NCI-H2107 (cell line): ENCODE measurements at places on chromosomes 6 and 20.

DNA sequence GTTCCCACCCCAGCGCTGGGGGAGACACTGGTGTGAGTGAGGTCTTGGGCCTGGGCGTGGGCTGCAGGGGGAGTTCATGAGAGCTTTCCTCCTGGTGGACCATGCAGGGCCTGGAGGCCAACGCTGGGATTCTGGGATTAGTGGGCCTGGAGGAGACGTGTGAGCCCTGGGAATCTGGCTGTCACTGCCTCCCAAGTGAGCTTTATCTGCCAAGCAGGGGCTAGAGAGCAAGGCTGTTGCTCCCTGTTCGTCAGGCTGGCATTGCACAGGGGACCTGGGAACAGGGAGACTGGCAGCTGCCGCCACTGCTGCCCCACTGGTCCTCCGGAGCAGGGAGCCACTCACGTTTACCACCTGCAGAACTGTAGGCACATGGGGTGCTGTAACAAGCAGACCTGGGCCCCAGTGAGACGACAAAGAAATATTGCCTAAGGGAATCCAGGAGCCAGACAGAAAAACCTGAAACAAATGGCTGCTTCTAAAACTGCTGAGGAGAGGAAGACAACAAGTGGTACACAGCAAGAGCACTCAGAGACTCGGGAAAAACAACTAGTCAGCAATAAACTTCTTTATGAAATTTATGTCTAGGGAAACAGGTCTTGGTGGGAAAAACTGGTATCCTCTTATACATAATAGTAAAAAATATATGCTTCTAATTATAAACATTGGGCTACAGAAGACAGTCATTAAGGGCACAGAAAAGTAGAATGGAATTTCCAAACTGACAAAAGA lies 45.2 kb downstream of the PPP1R3G start:
- no peak for DNase-seq

GRCh38 chr6:130980310-130981032 lies 82.6 kb downstream of the EPB41L2 start:
- DNase-seq: no peak

DNA sequence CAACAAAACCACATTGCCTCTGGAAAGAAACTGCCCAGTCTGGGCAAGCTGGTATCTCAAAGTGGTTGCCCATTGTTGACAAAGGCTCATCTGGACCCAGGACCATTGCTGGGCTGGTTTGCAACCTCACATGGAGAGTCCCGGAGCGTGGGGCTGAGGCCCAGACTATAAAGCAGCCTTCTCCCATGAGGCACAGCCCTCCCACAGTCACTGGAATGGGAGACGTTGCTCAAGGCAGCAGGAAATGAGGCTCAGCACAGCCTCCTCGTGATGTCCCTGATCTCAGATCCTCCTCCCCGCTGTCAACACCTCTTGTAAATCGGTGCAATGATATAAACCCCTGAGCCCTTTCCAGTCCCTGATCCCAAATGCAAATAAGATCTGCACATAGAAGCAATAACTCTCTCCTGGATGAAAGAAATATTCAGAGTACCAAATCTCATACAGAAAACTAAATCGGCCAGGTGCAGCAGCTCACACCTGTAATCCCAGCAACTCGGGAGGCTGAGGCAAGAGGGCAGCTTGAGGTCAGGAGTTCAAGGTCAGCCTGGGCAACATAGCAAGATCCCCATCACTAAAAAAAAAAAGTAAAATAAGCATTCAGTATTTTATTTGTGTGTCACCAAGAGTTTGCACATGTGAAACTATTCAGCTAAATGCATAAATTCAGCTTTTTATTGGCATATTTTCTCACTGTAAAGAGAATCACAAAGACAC lies 103.0 kb upstream of the RREB1 start:
- DNase-seq: no peak

GRCh38 chr6:142300302-142300701 lies 1.5 kb upstream of the ADGRG6 start:
- no peak for DNase-seq

GRCh38 chr6:14671261-14671681 lies 553.7 kb downstream of the CD83 start:
- DNase-seq: no peak

- DNase-seq: no peak
These were observed 385.5 kb downstream of the TENT5A start for GRCh38 chr6:81366972-81367371.

DNA sequence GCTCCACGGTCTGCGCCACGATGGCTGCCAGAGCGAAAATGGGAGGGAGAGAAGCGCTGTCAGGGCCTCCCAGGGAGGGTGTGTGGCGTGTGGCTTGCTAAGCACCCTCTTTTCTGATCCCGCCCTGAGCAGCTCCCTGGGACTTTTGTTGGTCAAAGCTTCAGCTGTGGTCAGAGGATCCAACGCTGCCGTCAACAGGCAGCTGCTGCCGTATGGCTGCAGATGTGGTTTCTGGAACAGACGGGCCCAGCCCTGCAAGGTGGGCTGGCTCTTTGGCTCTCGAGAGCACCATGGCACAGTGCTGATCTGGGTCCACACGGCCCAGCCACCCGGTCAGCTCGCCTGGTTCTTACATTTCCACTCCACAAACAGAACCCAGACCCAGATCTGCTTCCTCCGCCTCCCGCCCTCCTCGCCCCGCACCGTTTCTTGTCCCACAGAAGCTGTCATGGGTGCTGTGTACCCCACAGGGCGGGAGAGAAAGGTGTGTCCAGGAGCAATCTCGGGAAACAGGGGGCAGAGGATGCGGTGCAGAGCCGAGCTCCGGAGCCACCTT lies 86.0 kb upstream of the BHLHE23 start:
- DNase-seq: no peak

DNA sequence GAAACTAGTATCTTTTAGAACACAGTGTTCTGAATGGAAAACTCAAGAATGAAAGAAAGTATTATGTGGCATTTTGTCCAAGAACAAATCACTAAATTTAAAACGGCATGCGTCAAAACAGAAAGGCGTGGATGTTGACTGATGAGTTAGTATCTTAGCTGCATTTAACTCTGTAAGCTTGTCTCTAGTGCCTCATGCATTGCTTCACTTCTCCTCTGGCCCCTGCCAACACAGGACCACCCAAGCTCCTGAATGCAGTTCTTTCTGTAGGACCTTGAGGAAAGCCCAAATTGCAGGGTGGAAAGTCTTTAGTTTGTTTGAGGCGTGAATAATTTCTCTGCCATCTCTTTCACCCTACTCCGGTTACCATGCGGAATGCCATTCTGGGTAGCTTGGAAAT lies 632.2 kb downstream of the COL12A1 start:
- DNase-seq: no peak

GRCh38 chr20:3039426-3039825 lies 4.0 kb upstream of the GNRH2 start:
- no peak for DNase-seq

GRCh38 chr6:142881290-142881689 lies 63.7 kb downstream of the HIVEP2 start:
- DNase-seq: no peak

DNA sequence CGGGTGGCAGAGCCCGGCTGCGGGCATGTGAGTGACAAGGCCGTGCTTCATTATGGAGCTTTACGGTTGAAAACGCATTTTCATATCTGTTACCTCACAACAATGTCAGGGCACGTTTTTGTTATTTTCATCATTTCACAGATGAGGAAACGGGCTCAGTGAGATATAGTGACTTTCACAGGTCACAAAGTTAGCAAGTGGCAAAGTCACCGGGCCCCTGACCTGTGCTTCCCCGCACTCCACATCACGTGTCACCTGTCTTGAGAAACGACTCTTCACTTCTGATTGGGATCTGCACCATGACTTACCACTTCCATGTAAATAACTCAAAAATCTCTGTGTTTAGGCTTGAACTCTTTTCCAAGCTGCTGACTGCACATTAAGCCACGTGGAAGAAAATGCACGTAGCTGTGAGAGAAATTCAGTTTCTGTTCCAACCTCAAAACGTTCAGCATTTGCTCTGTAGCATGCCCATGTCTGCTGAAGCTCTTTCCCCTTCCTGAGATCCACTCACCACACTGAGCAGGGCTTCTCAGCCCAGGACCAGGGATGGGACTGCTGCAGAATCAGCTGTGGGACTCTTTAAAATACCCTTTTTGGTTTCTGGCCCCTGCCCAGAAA lies 107.2 kb downstream of the ARMC2 start:
- DNase-seq: no peak

GRCh38 chr6:26030716-26031115 lies 56.5 kb upstream of the HFE start:
- no peak for DNase-seq

- no peak for DNase-seq
These were observed 115.9 kb downstream of the FYN start for GRCh38 chr6:111757342-111757741.

- no peak for DNase-seq
These were observed 622.8 kb upstream of the NRSN1 start for GRCh38 chr6:23503173-23503572.

DNA sequence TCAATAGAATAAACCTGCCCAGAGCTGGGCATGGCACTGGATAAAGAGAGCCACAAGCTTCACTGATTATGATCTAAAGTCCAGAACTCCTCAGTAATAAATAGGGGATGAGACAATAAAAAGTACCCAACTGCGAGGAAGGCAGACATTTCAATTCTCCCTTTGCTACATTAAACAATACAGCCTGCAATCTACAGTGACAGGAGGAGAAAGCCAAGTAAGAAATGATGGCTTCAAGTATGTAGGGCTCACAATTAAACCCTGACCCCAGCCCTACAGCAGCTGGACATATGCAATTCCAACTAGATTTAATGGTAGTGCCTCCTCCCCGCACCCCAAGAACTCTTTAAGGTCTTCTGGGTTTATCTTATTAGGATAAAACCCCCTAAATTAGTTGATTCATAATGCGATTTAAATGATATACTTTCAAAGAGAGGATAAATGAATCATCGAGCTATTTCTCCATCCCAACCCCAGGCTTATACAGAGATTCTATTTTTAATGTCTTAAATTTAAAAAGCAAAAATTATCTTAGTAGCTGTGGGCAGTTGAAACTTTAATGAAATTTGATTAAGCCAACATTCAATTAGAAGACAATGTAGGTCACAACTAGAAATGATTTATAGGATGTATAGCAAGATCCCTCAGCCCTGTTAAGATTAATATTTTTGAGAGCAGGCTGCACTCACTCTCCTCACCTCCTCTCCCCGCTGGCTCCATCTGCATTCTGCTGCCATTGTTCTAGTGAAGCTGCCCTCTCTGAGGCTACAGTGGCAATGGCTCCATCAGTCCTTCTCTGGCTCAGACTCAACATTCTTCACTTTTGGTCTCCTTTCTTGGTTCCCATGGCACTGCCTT lies 57.1 kb downstream of the OGFRL1 start:
- DNase-seq: no peak

DNA sequence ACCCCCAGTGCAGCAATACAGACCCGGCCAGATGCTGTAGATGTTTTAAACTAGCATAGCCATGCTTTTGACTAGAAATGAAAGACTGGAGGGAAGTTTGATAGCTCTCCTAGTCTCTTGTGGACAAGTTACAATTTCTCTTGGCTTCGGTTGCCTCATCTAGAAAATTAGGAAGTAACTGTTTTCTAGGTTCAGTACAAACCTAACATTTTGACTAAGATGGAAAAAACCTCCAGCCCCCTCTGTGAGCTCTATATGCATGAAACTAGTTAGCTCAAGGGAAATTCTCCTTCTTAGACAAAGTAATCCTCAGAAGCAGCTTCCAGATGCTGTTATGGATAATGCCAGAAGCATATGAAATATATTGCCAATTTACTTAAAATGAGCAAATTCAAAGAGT lies 86.6 kb downstream of the RNF144B start:
- DNase-seq: no peak

GRCh38 chr6:26390531-26390930 lies 7.6 kb downstream of the BTN2A2 start:
- no peak for DNase-seq

GRCh38 chr20:16828666-16829305 lies 80.6 kb downstream of the OTOR start:
- DNase-seq: no peak

GRCh38 chr6:29680416-29680815 lies 536 bp downstream of the ZFP57 start:
- no peak for DNase-seq

DNA sequence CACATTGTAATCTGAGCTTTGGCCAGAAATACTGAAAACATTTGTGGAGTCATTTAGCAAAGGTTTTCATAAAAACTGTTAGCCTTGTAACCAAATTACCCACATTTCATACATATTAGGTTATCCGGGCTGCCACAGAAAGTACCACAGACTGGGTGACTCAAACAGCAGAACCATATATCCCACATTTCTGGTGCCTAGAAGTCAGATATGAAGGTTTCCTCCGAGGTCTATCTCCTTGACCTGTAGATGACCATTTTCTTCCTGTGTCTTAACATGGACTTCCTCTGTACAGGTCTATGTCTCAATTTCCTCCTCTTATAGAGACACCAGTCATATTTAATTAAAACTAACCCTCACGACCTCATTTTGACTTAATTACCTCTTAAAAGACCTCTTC lies 49.5 kb upstream of the SMIM28 start:
- DNase-seq: no peak

DNA sequence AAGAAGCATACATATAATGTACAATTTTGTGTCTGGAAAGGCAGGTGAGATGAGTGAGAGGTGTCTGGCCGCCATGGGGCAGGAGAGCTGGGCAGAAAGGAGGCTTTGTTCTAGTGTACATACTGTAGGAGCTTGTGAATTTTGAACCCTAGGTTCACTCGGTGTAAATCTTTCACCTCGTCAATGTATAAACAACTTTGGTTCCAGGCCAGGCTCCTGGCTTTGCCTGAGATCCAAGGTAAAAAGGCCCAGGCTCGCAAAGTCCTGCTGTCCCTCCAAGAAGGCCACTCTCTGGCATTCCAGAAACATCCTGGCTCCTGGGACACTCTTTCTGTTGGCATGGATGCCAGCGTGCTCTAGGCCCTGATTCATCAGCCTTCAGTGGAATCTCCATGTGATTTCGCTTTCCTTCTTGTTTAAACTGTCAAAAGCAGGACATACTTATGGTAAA lies 7.1 kb upstream of the SLC22A7 start:
- no peak for DNase-seq

DNA sequence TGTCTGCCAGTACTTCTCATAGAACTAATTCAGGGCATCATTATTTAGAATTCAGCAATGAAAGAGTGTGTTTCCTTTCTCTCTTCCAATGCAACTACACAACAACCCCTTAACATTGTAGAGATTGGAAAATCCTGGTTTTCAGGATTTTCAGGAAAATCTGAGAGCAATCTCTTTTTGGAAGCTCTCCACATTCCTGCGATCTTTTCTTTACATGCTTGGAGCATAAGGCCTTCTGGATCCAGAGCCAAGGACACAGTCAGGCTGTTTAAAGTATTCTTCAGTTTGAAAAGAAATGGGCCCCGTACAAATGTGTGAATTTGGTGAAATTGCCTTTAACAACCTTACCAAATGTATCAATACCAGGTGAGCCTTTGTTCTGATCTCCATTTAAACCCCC lies 469.7 kb downstream of the PKHD1 start:
- DNase-seq: no peak

GRCh38 chr6:149881066-149881766 lies 16.7 kb downstream of the RAET1E start:
- no peak for DNase-seq

- DNase-seq: no peak
These were observed 10.2 kb downstream of the SLC22A1 start for GRCh38 chr6:160131636-160132296.
